ENCODE measurements at places on chromosomes 7 and 10. TPM values are rescaled to one million over a fixed set of nuclear protein-coding genes. Genes with fewer than 3 reads are reported as not detected.

Gene FANK1
- 0.78 TPM for total RNA-seq

GRCh38 chr10:95266674-95267095 lies 24.1 kb downstream of the PDLIM1 start:
- H3K36me3 ChIP-seq = peaks cover 77% of the 10 kb centered on the region
- H3K4me1 ChIP-seq = peaks cover 62% of the 10 kb centered on the region
- no peak overlapping the region for H3K4me3 ChIP-seq
- no peaks in the 10 kb centered on the region for H3K27me3 ChIP-seq

GRCh38 chr7:66642932-66643331 lies 14.3 kb downstream of the KCTD7 start:
- DNase-seq = no peak
- H3K36me3 ChIP-seq = peaks cover 97% of the 10 kb centered on the region
- no peaks in the 10 kb centered on the region for H3K27me3 ChIP-seq
- no peak overlapping the region for H3K27ac ChIP-seq

- no peaks in the 10 kb centered on the region for H3K36me3 ChIP-seq
- no peaks in the 10 kb centered on the region for H3K4me1 ChIP-seq
- H3K4me3 ChIP-seq = no peak overlapping the region
Measured at GRCh38 chr10:94066411-94066810, 72.7 kb downstream of the PLCE1 start.

Gene CASTOR2
- 41.4 TPM for total RNA-seq

Gene PTN
- 8.3 TPM for total RNA-seq

- H3K4me1 ChIP-seq = peaks cover 19% of the 10 kb centered on the region
- H3K27me3 ChIP-seq = no peaks in the 10 kb centered on the region
- no peak for DNase-seq
Measured at GRCh38 chr7:113892818-113893217, 26.0 kb downstream of the PPP1R3A start.

Gene SKAP2
- 45.8 TPM for total RNA-seq

DNA sequence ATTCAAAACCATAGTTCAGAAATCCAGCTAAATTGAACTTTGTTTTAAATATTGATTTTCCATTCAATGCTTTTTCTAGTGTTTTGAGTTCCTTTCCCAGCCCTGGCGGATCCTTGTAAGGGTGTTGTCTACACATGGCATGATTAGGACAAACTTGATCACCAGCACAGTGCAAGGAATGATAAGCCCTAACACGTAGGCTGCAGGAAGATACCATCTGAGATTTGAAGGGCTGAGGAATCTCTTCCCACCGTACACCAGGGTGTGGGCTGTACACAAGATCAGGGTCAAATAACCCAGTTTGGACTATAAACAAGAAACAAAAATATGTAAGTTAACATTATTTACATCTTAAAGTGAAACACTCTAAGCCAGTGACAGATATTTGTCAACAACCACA lies 27.4 kb downstream of the STEAP4 start:
- H3K4me1 ChIP-seq = no peaks in the 10 kb centered on the region
- H3K27ac ChIP-seq = no peak overlapping the region
- no peaks in the 10 kb centered on the region for H3K27me3 ChIP-seq
- H3K4me3 ChIP-seq = no peak overlapping the region
- DNase-seq = no peak
- no peaks in the 10 kb centered on the region for H3K36me3 ChIP-seq

DNA sequence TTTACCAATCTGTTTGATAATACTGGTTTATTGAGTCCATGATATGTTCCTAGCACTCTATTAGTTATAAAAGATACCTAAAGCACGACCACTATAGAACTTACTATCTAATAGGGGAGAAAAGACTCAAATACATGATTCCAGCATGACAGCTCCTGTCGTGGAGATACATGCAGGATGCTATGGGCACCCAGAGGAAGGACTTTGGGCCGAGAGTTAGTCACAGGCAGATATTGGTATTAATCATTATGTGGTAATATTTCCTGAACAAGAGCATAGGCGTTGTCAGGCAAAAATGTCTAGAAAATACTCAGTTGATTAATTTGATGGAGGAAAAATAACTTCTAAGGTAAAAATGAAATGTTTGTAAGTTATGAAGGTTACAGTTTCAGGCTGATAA lies 31.8 kb downstream of the CNNM2 start:
- H3K27ac ChIP-seq = no peak overlapping the region
- DNase-seq = no peak

GRCh38 chr10:102453502-102453901 lies 2.2 kb upstream of the C10orf95 start:
- H3K27ac ChIP-seq = peak overlapping the region; percentile 57
- no peak overlapping the region for H3K4me3 ChIP-seq
- H3K27me3 ChIP-seq = no peaks in the 10 kb centered on the region
- peaks cover 32% of the 10 kb centered on the region for H3K4me1 ChIP-seq

GRCh38 chr7:17580141-17580540 lies 281.7 kb downstream of the AHR start:
- H3K27ac ChIP-seq = no peak overlapping the region
- H3K4me1 ChIP-seq = no peaks in the 10 kb centered on the region
- no peaks in the 10 kb centered on the region for H3K36me3 ChIP-seq
- H3K4me3 ChIP-seq = no peak overlapping the region

GRCh38 chr7:130912862-130913638 lies 179.0 kb upstream of the KLF14 start:
- H3K27ac ChIP-seq = peak overlapping the region; percentile 81
- H3K36me3 ChIP-seq = peaks cover 7% of the 10 kb centered on the region
- no peak for DNase-seq
- peaks cover 68% of the 10 kb centered on the region for H3K4me1 ChIP-seq

DNA sequence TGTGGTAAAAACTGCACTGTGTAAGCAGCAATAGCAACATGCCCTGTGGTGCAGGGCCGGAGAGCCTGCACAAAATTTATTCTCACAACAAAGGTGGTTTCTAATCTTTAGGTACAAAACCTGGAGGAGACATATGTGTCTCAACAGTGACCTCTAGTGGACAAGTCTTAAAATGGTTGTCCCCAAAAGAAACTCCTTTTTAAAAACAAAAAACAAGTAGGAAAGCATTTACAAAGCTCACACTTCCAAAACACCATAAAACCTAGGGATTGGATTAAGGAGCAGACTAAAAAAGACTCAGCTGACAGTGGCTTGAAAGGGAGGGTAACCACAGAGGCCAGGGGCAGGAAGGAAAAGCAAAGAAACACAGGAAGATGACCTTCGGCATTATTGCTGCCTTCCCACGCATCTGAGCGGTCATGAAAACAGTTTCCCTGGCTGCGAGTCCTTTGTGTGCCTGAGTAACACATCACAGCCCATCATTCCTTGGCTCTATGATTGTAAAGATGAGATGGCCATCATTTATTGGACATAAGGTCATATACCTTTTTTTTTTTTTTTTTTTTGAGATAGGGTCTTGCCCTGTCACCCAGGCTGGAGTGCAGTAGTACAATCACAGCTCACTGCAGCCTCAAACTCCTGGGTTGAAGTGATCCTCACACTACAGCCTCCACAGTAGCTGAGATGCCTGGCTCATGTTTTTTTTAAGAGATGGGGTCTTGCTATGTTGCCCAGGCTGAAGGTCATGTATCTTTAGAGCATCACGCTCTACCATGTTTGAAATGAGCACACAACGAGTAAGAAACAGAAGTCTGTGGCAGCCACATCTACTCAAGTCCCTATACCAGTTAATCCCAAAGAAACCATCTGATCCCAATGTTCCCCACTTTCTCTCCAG lies 39.5 kb downstream of the RSU1 start:
- H3K27me3 ChIP-seq = no peaks in the 10 kb centered on the region
- no peak overlapping the region for H3K4me3 ChIP-seq
- H3K27ac ChIP-seq = no peak overlapping the region
- peaks cover 26% of the 10 kb centered on the region for H3K36me3 ChIP-seq
- no peak for DNase-seq
- H3K4me1 ChIP-seq = peaks cover 3% of the 10 kb centered on the region

DNA sequence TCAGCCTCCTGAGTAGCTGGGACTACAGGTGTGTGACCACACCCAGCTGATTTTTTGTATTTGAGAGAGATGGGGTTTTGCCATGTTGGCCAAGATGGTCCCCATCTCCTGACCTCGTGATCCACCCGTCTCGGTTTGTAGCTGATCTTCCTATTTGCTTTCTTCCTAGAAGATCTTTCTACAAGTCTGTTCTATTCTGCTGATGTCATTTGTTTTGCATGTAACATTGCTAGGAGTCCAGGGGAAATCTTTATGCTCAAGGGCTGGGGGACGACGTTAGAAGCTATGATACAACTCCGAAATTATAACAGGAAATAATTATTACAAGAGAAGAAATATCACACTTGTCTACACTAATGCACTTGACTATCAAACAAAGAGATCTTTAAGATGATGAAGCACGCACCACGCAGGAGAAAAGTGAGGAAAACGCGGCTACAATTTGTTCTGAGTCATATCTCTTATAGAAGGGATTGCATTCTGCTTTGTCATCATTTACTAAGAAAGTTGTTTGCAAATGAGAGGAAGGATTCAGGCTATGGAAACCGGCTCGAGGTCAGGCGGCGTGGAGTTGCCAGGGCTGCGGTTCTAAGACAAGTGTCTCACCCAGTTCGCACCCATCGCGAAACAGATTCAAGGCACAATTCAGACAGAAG lies 103.0 kb upstream of the CARD11 start:
- no peak overlapping the region for H3K4me3 ChIP-seq
- H3K36me3 ChIP-seq = no peaks in the 10 kb centered on the region
- H3K27ac ChIP-seq = no peak overlapping the region

DNA sequence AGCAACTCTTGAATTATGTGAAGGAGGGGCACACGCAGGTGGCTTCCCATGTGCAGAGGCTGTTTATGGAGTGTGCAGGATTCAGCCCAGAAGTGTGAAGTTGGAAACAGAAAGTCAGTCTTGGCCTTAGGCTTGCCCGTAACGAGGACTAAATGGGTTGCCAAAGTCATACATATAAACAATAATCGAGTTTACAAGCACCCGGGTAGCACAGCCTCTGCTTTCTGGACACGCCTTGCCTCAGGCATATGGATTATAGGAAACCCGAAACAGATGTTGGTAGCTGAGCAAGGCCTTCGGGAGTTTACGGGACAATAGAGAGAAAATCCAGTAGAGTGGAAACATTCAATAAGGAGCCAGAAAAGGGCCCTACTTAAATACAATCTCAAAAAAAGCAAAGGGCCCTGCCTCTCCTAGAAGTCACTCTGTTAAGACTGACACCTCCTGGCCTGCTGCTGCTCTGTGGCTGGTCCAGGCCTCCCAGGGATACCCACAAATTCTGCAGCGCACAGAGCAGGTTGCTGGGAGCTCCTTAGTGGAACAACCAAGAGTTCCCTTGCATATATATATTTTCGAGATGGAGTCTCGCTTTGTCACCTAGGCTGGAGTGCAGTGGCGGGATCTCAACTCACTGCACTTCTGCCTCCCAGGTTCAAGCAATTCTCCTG lies 48.5 kb downstream of the SMKR1 start:
- H3K4me1 ChIP-seq = no peaks in the 10 kb centered on the region
- H3K36me3 ChIP-seq = no peaks in the 10 kb centered on the region
- no peak overlapping the region for H3K27ac ChIP-seq
- no peak for DNase-seq
- H3K27me3 ChIP-seq = no peaks in the 10 kb centered on the region
